NB4 (cell line): ENCODE measurements at places on chromosomes 5 and 9.

- DNase-seq: no peak
Measured at GRCh38 chr5:27158775-27159174, 120.4 kb upstream of the CDH9 start.

DNA sequence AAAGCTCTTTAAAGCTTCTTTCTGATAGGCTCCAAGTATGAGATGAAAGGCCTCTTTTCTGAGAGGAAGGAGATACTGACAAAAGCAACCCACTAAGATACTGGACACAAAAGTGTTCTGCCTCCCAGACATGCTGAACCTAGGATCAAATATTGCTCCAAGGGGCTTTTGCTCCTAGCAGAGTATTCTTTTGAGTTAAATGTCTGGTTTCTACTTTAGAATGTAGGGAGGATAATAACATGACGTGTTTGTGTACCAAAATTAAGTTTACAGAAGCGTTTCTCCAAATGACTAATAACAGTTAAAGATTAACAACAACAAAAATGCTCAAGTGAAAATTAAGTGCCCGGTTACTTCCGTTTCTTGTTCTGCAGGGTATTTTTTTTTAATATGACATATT, 2293.3 kb upstream of the C9orf72 start:
- no peak for DNase-seq

DNA sequence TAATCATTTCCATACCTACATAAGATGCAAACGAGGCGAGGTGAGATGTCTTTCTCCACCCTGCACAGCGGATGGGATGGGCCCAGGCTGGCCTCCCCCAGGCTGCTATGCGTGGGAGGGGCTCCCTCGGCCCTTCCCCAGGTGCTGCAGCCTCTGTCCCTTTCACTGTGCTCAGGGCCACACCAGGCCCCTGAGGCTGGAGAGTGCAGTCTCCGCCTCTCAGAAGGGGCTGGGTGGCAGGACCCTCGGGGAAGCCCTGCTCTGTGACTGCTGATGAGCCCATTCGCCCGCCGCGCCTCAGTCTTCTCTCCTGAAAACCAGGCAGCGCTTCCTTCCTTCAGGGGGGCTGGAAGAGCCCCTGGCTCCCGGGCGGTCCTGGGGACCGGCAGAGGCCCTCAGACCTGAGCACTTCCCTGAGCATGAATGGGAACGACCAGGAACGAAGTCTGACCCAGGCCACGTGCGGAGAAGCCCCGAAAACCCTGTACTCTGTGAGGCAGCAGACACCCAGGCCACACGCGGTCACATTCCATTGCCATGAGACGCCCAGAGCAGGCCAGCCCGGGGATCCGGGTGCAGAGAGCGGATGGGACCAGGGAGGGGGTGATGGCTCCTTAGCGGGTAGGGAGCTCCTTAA, 21.9 kb upstream of the NOTCH1 start:
- DNase-seq: no peak

- DNase-seq: no peak
Measured at GRCh38 chr9:91530829-91531228, 107.2 kb upstream of the NFIL3 start.

GRCh38 chr5:435961-436640, 6.9 kb upstream of the EXOC3 start:
- peak; percentile 62 for DNase-seq

DNA sequence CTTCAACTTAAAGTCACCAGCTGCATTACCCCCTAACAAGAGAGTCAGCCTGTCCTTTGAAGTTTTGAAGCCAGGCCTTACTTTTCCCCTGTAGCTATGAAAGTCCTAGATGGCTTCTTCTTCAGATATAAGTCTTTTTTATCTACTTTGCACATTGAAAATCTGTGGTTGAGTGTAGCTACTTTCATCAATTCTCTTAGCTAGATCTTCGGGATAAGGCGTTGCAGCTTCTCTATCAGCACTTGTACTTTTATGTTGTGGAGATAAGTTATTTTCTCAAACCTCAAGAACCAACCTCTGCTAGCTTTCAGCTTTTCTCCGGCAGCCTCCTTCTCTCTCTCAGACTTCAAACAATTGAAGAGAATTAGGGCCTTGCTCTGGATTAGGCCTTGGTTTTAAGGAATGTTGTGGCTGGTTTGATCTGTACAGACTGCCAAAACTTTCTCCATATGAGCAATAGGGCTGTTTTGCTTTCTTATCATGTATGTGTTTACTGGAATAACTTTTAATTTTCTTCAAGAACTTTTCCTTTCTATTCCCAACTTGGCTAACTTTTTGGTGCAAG, 21.6 kb downstream of the CATSPER3 start:
- no peak for DNase-seq

- DNase-seq: peak; percentile 84
Measured at GRCh38 chr5:142325725-142326479, 1.1 kb upstream of the SPRY4 start.

DNA sequence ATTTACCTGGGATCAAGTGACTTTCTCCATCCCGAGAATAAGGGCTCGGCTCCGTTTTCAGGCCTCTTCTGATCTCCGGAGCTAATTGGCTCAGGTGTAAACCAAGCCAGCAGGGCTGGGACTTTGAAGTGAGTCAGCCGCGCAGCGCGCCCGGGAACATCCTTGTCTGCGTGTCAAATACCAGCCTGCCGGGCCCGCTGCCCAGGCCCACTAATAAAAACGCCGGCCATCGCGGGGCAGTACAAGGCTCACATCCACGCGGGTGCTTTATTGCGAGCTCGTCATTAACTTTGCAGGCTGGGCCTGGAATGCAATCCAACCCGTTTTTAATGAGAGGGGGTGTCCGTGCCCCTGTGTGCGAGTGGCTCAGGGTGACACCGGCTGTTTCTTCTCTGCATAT, 416.8 kb downstream of the IRX2 start:
- DNase-seq: no peak

GRCh38 chr5:116242343-116242742, 157.5 kb downstream of the COMMD10 start:
- DNase-seq: no peak

DNA sequence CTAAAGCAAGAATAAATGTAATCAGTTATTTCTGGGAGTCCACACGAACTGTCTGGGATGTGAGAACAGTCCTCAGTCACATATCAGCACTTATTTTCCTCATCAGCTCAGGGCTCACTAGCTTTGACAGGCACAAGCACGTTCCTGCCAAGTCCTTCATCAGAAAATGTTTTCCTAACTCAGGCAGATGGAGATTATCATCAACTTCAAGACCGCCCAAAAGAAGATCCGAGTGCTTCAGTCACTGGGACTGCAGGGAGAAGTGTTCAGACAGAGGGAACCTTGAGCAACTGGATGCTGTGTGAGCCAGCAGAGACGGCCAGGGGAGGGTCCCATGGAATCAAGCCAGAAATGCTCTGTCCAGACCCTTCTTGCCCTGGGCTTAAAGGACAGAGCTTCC, 189.4 kb downstream of the NXNL2 start:
- no peak for DNase-seq

- DNase-seq: no peak
Measured at GRCh38 chr5:60727033-60727679, 27.2 kb upstream of the DEPDC1B start.

- DNase-seq: no peak
Measured at GRCh38 chr5:1912951-1913565, 30.3 kb upstream of the IRX4 start.

- DNase-seq: no peak
Measured at GRCh38 chr5:169115461-169116124, 185.3 kb downstream of the SLIT3 start.
